ENCODE measurements at places on chromosomes 2 and 18.

- DNase-seq = no peak
Measured at GRCh38 chr18:52190195-52190594, 149.8 kb upstream of the DCC start.

GRCh38 chr2:100822587-100823248 lies 2.8 kb downstream of the NPAS2 start:
- no peak for DNase-seq

DNA sequence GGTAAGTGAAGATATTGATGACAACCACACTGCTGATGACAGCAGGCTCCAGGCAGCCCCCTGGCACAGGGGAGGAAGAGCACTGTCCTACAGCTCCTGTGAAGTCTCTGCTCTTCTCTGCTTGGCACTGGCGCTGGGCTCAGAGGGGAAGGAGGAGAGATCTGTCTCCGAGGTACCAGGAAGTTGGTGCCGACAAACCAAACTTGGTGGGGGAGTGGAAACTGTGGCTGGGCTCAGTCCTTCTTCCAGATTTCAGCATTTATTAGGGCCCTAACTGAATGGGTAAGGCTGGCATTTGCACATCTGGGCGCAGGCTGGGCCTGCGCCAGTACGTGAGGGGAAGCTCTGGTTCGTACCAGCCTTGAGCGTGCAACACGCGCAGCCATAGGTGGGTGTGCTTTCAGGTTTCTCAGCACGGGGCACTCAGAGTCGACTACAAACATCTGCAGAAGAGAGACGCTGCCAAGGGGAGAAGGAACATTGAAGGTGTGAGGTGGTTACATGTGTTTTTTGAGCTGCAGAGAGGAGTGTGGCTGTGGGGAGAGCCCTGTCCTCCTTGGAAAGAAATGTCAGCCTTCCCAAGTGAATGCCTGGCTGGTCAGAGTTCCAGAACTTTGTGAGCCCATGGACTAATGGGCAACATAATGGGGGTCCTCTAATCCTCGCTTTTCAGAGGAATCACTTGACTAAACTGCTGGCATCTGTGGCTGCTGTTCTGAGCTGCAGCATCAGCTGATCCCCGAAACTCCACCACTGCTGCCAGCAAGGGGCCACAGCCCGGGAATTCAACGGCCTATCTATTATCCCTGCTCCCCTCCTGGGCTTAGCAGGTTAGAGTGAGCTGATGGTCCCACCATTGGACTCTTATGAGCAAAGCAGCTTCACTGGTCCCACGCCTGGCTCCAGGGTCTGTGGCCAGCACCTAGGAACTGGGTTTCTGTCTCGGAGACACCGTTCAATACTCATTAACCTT lies 55.2 kb upstream of the SEMA4C start:
- no peak for DNase-seq

GRCh38 chr2:64655018-64655664 lies 1.4 kb upstream of the SERTAD2 start:
- DNase-seq = peak; percentile 53

GRCh38 chr2:213036836-213037235 lies 114.6 kb downstream of the IKZF2 start:
- DNase-seq = no peak

DNA sequence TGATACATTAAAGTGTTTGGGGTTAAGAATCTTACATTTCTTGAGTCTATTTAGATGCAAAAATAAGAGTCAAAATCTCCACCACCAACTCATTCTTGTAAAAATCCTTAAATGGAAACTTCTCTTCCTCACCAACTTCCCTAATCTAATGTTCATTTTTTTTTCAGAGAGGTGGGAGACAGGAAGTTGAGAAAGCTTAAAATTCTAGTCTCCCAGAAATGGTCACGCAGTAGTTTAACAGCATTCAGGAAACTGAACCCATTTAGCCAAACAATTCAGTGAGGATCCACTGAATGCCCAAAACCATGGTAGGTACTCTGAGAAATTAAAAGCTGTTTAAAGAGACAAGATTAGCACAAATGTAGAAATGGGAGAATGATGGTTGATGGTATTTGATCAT lies 69.0 kb downstream of the TXNL1 start:
- DNase-seq = no peak
